ENCODE measurements at places on chromosomes 4 and X.

DNA sequence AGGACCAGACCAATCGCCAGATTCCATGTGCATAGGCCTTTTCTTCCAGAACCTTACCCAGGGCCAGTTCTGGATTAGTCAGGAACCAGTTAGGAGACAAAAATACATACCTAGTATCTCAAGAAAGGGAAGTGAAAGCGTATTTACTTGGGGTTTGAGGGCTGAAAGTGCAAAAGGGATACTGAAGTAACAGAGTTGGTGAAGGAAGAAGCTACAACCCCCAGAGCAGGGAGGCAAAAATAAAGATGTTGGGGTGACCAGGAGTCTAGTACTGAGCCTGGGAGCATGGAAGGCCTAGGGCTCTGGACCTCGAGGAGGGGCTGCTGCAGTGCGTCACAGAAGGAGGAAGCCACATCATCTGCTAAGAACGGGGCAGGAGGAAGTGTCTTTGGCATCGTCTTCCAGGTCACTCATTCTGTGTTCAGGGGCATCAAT is 38.3 kb downstream of the TKTL1 start:
- DNase-seq: no peak

- no peak for DNase-seq
Measured at GRCh38 chrX:112830540-112830939, 10.1 kb downstream of the AMOT start.

GRCh38 chr4:53441564-53441963 is 64.1 kb downstream of the FIP1L1 start:
- DNase-seq: no peak

GRCh38 chr4:109079731-109080130 is 222.7 kb downstream of the COL25A1 start:
- no peak for DNase-seq

DNA sequence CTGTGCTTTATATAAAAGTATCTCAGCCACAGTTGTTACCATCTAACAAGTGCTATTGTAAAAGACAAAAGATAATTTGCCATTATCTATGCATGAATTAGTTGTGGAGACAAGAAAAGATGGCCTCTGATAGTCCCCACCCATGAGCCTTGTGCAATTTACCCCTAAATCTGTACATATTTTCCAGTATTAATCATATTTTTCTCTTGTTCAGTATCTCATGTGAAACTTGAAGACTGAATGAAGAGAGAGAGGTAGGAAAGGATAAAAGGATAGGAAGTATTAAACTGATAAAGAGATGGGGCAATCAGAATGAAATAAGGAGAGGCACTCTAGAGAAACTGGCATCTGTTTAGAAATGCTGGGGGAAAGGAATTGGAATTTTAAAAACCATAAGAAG is 3.7 kb downstream of the MYOZ2 start:
- DNase-seq: no peak

DNA sequence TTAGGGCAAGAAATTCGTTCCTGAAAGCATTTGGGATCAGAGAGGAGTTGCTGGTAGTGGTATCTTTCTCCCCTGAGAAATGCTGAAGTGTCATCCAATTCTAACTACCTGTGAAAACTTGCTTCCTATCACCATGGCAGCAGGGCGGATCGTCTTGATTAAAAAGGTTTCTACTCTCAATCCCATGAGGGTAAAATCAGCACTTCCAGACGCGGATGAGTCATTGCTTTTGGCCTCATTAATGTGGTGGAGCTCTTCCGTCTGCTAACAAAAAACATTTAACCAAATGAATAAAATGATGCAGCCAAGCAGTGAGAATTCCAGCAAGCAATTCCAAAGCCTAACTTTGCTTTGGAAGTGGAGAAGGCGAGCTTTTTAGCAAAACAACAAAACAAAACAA is 325.6 kb downstream of the CAMK2D start:
- no peak for DNase-seq

DNA sequence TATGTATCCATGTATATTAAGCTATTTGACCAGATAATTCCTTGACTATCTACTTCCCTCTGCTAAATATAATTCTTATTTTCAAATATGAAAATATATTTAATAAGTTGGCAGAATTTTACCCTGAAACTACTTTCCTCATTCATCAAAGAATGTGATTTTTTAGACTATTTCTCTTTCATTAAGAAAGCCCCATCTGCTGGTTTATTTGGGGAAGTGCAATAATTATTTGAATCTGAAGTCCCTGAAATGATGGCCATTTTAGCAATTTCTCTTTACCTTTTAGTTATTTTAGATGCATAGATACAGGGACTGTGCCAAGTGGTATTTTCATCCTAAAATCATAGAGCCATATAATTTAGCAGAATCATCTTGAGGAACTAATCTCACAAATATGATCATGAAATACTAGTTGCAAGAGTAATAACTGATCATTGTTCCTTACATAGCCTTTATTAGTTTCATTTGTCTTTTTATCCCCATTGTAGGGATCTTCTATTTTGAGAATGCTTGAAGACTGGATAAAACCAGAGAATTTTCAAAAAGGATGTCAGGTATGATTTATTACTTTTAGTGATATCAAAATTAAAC is 39.0 kb downstream of the ENPEP start:
- no peak for DNase-seq

GRCh38 chr4:54800831-54801530 is 143.2 kb downstream of the KIT start:
- no peak for DNase-seq

- DNase-seq: no peak
Measured at GRCh38 chrX:53184836-53185235, 40.2 kb downstream of the KDM5C start.
